ENCODE measurements at places on chromosomes 2 and 18.

DNA sequence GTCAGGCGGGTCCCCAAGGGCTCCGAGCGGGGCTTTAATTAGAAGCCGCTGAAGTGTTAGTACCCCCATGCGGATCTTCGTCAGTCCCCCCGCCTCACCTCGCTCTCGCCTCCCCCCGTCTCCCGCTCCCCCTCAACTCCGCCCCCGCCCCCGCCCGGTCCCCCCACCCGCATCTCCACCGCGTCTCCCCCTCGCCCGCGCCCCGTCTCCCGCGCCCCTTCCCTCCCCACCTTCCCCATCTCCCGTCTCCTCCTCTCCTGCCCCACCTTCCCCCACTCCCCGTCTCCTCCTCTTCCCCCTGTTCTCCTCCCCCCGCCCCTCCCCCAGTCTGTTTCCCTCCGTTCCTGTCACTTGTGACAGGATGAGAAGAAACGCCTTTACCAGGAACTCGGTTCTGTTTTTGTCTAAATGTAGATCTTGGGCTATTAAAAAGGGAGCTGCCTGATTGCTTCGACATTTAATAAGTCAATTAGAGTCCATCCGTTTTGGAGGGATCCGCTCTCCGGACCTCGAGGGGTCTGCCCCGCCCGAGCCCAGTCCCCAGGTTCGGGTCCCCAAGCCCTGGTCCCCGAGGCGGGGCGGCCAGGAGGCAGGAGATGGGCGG is 969 bp upstream of the ALKAL2 start:
- no peak for DNase-seq

DNA sequence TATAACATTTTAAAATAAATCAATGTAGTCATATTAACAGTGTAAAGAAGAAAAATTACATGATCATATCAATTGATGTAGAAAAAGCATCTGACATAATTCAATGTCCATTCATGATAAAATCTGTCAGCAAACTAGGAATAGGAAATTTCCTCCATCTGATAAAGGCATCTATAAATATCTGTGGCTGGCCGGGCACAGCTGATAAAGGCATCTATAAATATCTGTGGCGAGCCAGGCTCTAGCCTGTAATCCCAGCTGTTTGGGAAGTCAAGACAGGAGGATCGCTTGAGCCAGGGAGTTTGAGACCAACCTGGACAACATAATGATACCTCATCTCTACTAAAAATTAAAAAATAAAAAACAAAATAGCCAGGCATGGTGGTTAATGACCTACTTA is 18.1 kb upstream of the RANBP2 start:
- DNase-seq = no peak

GRCh38 chr18:66694852-66695251 is 91.0 kb upstream of the CDH19 start:
- no peak for DNase-seq

GRCh38 chr2:238573916-238574315 is 147.2 kb downstream of the ASB1 start:
- DNase-seq = no peak

- peak; percentile 3 for DNase-seq
These were observed 177.1 kb downstream of the IRS1 start for GRCh38 chr2:226622484-226622883.

- DNase-seq = peak; percentile 58
These were observed 65.4 kb downstream of the LRRFIP1 start for GRCh38 chr2:237692601-237693290.

DNA sequence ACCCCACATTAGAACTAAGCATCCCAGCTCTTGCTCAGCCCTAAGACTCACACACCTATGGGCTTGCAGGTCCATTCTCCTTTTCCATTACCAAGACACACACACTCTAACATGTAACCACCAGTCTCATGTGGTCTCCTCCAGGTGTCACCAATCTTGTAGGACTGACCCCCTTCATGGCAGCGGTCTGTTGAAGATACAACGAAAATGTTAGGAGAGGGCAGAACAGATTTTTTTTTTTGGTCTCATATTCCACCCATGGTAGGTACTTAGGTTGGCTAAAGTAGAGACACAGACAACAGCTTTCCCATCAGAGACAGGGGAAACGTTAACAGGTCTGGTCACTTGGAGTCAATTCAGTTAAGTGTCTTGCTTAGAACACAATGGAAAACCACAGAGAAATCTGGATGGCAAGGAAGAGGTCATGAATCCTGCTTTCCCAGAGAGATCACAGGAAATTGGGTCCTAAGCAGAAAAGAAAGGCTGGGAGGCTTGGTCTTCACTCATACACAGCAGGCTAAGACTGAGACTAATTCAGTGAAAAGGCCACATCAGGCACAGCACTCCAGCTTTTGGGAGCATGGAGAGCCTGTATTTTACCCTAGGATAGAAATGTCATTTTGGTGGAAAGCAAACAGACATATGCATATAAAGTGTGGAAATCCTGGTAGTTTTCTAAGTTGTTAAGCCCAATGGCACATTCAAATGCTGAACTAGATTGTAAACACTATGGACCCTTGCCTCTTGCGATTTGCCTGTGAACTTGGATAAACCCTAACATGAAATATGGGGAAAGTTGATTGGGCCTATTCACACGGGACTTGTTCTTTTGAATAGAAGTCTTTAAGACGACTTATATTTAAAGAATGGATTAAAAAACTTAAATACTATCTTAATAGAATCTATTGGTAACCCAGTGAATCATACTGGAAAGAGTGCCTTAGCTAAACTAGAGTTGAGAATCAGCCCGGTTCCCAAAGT is 3.8 kb downstream of the FN1 start:
- no peak for DNase-seq

DNA sequence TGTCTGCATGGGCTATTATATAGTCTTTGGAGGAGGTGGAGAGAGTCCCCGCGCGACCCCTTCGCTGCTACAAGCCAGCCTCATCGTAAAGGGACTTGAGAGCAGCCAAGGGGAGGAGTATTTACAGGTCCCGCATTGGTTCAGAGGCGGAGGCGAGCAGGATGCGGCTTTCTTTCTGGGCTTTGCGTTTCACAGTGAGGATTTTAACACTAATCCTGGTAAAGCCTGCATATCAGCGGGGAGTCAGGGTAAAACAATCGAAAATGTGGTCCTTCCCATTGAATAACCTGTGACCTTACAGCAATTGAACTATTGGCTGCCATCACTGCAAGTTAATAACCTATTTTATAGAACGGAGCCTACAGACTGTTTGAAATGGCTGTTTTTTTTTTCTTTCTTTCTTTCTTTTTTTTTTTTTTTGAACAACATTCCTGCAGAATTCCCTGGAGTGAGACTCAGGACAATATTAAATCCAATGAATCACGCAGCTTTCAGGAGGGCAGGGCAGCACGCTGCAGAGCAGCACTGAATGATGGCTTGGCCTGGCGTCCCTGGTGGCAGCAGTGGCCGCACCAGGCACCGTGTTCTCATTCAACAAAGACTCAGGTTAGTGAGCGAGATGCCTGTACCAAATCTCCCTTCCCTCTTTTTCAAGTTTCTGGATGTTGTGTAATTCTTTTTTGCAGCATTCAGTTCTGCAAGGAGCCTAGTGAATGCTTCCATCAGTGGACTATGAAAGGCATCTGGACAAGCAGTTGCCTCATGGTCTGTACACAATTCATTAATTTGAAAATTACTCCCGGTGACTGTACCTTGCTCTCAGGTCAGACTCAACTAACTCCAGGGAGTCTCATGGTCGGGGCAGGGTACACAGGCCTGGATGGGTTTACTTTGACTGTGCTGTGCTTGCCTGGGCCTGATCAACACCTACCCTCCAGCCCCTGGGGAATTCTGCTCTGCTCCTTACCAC is 19.8 kb downstream of the SMIM21 start:
- no peak for DNase-seq

DNA sequence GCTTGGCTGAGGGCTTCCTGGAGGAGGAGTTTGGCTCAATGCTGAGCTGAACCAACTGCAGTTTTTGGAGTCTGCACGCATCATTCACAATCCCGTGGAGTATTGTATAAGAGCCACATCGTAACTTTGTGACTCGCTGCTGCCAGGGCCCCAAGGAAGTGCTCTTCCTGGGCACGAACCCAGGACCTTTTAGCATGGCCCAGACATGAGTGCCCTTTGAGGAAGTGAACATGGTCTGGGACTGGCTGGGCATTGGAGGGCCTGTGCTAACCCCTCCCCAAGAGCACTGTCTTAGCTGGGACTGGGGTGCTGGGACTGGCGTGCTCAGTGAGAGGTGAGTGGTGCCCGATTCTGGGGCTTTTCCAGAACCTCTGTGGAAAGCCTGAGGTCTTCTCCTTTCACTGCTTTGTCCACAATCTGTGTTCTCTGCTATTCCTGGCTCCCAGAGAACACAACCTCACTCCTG is 88.6 kb downstream of the LIPG start:
- DNase-seq = no peak
